ENCODE measurements at places on chromosomes 11 and 22.

DNA sequence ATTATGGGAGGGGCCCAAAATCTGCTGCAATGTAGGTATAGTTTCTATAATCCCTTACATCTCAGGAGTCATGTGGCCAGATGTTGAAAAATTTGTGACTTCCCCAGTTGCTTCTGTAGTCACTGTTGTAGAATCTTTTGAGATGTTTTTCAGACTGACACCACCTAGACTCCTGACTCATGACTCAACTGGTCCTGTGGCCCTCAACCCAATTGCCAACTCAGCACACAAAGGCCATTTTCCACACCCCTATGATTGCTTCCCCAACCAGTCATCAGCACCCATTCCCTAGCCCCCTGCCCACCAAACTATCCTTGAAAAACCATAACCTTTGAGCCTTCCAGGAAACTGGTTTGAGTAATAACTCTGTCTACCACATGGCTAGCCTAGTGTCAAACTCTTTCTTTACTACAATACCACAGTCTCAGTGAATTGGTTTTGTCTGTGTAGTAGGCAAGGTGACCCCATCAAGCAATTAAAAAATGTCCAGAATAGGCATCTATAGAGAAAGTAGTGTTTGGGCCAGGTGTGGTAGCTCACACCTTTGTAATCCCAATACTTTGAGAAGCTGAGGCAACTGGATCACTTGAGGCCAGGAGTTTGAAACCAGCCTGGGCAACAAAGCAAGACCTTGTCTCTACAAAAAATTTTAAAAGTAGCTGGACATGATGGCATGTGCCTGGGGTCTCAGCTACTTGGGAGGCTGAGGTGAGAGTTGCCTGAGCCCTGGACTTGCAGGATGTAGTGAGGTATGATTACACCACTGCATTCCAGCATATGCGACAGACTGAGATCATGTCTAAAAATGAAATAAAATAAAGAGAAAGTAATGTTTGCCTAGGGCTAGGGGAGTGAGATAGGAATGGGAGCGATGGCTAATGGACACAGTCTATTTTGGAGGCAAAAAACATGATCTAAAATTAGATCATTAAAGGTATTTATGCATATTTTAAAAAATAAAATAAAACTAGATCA lies 24.1 kb upstream of the FEZ1 start:
- no peak for DNase-seq

- no peak for DNase-seq
Measured at GRCh38 chr11:44305470-44306051, 4.4 kb downstream of the ALX4 start.

- no peak for DNase-seq
Measured at GRCh38 chr22:41899110-41899509, 15.8 kb downstream of the SHISA8 start.

DNA sequence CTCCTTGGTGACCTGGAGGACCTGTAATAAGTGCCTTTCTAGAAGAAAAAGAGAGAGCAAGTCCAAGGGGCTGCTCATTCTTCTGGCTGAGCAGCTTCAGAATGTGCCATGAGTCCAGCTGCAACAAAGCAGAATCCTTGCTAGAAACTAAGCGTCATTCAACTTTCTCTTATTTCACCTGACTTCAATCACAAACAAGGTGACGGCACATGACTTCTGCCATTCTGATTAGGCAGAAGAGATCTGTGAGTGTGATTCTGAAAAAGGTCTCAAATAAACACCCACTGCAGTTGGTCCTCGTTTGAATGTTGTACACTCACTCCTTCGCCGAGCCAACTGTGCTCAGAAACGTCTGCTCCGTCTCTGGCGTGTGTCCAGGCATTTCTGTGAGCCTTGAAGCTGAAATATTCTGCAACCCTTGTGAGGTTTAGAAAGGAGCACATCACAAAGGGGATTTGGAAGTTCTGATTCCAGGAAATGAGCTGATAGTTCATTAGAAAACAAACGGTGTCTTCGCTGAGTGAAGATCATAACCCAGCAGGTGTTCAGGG lies 623.8 kb upstream of the KIRREL3 start:
- no peak for DNase-seq

DNA sequence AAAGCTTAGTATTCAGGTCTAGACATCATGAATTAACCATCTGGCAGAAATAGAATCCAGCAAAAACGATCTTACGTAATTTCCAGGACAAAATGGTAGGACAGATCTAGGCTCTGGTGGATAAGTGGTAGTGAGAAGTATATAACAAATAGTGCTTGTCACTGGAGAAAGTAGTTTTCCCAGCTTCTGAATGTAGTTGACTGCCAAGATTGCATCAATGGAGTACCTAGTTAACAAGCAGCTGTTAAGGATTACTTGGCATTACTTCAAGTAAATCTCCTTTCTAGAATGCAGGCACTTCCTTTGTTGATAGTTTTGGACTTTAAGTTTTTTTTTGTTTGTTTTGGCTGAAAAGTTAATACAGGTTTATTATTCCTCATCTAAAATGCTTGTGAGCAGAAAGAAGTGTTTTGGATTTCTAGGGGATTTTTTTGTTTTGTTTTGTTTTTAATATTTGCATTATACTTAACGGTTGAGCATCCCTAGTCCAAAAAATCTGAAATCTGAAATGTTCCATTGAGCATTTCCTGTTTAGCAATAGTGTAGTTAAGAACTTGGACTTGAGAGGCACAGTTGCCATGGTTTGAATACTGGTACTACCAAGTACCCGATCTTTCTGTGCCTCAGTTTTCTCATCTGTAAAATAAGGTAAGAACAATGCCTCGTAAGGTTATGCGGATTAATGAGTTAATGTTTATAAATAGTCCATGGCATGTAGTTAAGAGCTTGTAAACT lies 20.3 kb downstream of the FAM118B start:
- peak; percentile 13 for DNase-seq

DNA sequence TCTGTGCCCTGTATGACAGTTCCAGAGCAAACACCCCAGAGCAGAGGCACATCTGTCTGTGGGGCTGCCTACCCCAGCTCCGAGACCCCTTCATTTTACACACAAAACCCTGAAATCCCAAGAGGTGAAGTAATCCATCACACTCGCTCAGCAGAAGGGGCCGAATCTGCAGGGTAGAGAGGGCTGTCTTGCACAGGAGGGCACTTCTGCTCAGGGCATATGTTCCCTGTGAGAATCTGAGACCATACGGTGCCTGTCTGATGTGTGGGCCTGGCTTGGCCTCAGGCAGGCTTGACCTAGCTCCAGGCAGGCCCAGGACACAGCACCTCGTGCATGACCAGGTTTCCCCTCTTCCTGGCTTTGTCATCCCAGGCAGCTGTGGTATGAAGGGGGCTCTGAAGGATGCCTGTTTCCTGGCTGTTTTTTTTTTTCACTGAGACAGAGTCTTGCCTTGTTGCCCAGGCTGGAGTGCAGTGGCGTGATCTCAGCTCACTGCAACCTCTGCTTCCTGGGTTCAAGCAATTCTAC lies 37.2 kb downstream of the GRIK4 start:
- no peak for DNase-seq

GRCh38 chr11:76088511-76088910 lies 117.8 kb downstream of the WNT11 start:
- DNase-seq: no peak

GRCh38 chr11:112797648-112798293 lies 163.4 kb upstream of the NCAM1 start:
- no peak for DNase-seq

- DNase-seq: no peak
Measured at GRCh38 chr11:86143087-86144030, 74.5 kb upstream of the PICALM start.

DNA sequence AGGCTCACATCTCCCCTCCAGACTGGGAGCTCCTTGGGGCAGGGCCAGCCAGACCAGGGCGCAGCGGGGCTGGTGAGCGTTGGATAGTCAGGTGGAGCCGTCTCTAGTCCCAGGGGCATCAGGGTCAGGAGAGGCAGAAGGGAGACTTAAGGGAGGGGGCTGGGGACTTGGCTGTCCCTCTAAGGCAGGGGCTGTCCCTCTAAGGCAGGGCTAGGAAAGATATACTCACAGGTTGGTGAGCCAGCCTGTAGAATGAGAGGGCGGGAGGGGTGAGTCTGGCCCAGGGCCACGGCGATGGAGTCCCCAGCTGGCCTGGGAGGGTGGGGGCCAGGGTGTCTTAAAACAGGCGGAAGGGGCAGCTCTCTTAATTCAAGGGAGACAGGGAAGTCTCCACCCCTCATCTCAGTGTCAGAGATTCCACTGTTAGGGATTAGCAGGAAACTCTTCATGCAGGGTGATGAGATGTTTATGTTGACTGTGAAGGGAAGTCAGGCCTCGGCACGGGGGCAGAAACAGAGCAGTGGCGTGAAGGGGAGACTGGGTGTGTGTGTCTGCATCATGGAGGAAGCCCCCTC lies 11.3 kb downstream of the P2RY2 start:
- DNase-seq: no peak

DNA sequence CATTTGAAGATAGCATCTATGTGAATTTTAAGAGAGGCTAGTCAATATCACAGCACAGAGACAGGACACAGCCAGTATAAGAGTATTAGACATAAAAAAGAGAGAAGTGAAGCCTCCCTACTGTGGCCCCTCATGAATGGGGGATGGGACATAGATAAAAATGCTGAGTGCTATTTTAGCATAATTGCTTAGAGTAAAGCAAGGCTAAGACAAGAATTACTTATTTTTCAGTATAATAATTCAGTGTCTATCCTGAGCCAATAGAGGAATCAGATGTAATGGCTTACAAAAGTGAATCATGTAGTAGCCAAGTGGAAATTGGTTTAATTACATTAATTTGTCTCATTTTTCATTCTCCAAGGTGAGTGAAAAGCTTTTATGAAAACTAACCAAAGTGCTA lies 419.5 kb downstream of the NELL1 start:
- DNase-seq: no peak

- no peak for DNase-seq
Measured at GRCh38 chr11:119745112-119745511, 16.1 kb upstream of the NECTIN1 start.

GRCh38 chr11:126137136-126137535 lies 74.3 kb downstream of the RPUSD4 start:
- no peak for DNase-seq

GRCh38 chr11:119729951-119730613 lies 1.1 kb upstream of the NECTIN1 start:
- DNase-seq: peak; percentile 34

DNA sequence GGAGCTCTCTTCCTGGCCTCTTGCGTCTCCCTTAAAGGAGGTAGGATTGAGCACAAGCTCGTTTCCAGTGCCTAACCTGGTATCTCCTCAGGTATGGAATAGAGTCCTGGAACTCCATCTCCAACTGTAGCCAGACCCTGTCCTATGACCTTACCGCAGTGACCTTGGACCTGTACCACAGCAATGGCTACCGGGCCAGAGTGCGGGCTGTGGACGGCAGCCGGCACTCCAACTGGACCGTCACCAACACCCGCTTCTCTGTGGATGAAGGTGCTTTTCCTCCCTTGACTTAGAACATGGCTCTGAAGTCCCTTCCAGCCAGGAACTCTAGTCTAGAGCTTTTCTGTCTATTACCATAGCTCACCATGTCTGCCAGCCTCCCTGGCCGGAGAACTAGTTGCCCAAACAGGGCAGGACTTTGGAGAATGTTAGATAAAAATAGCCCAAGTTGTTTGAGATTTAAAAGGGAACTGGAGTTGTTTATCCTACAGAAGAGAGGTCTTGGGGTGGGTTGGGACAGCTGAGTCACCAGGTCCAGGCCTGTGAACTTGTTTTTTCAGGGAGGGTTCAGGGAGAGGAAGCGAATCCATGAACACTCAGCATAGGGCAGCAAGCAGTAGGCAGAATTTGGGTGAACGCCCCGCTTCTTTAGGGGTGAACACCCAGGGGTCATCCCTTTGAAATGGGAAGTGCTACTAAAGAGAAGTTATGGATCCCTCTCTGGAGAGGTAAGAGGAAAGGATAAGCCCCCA lies 3.3 kb downstream of the IL10RA start:
- no peak for DNase-seq

DNA sequence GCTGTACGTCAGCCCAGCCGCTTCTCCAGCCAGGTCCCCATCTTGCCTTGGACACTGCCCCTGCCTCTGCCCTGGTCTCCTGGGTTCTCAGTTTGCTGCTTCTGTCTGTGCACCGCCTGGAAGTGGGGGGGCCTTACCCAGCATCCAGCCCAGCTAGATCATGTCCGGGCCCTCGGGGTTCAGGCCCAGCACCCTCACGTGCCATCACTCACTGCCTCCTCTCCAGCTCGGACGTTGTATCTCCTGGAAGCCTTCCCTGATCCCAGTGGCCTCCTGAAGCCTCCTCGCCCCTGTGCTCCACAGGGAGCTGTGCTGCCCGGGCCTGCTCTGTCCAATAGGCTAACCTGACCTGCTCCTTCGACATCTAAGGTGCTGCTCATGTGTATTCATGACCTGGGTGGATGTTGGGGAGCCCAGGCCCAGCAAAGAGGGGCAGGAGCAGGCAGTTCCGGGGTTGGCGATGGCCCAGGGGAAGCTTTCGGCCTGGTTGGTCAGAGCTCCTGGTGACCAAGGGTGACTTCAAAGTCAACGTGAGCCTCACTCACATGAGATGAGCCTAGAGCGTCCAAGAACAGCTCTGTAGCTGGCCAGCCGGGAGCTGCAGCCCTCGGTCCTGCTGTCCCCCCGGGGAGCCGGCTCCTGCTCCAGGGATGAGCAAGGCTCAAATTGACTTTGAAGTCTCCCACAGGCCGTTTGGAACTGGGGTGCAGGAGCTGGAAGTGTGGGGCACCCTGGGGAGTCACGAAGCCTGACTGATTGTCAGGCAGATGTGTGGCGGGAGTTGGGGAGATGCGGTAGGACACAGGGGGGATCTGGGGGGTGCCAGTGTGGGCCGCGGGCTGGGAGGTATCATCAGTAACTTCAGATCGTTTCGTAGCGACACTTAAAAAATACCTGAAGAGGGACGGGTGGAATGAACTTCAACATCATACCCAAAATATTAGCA lies 5.2 kb upstream of the ASCL2 start:
- no peak for DNase-seq

DNA sequence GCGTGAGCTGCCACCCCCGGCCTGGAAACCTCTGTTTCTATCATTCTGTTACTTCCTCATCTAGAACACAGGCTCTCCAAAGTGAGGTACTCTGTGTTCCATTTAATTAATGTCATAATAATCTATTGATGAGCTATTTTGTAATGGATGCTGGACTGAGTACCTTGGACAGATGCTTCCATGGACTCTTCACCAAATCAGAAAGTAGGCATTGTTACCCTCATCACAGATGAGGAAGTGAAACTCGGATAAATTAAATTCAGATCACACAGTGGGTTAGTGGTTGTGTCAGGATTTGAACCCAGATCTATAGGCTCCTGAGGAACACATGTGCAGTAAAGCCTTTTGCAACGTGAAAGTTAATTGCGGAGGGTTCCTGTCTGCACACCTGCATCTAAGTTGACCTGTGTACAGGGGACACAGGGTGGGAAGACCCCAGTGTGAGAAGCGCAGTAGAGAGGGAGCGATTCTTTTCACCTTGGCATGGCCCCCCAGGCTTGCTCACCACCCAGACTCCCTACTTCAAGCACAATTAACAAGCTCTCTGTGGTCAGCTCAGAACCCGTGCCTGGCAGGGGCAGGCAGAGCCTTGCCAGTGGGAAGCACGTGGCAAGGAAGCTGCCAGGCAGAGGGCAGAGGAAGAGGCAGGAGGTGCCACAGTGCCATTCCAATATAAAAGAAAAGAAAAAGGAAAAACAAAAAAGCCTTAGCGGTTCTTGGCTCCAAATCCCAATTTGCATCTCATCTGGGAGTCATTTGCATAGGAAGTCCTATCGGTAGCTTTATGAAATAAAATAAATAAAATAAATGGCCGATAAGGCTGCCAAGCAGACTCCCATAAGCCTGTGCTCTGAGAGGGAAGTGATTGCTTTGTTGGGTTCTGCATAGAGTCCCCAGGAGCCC lies 239.3 kb downstream of the GRIK4 start:
- no peak for DNase-seq
